Right atrium auricular region (tissue), 2 donors: ENCODE measurements at places on chromosomes 3 and 15.

DNA sequence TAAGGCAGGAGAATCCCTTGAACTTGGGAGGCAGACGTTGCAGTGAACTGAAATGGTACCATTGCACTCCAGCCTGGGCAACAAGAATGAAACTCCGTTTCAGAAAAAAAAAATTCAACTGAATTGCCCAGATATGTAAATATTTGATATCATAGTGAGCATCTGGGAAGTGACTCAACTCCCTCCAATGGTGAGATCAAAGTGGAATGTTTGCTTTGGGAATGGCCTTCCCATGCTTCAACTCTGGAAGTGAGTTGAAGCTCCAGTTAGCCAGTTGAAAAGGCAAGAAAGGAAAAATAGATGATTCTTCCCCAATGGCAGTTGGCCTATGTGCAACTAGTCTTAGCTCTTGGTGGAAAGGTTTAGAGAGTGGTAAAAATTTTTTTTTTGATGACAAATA is 131.6 kb upstream of the CMC1 start:
- H3K4me1 ChIP-seq, result no peaks in the 10 kb centered on the region
- H3K36me3 ChIP-seq, result no peaks in the 10 kb centered on the region
- no peak overlapping the region for H3K4me3 ChIP-seq
- no peak for DNase-seq
- no peaks in the 10 kb centered on the region for H3K27me3 ChIP-seq

DNA sequence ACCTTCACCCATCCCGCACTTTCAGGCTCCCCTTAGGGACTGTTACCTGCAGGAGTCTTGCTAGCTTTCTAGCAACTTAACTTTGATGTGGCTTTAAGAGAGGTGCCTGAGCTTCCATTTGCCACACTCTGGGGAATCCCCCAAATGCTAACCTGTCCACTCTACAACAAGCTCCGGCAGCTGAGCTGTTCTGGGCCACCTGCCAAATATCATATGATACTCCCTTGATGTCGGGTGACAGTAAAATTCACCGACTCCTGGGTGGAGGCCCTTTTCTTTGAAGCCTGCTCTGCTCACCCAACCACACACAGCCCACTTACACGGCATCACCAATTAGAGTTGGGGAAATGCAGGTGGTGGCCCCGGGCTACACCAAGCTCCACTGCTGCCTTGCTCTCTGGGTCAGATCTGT is 38.0 kb upstream of the XCR1 start:
- no peaks in the 10 kb centered on the region for H3K36me3 ChIP-seq
- no peak overlapping the region for H3K4me3 ChIP-seq
- H3K4me1 ChIP-seq, result no peaks in the 10 kb centered on the region

GRCh38 chr3:71447197-71447596 is 136.3 kb downstream of the FOXP1 start:
- H3K4me1 ChIP-seq, result peaks cover 27% of the 10 kb centered on the region
- H3K4me3 ChIP-seq, result no peak overlapping the region
- no peaks in the 10 kb centered on the region for H3K36me3 ChIP-seq

DNA sequence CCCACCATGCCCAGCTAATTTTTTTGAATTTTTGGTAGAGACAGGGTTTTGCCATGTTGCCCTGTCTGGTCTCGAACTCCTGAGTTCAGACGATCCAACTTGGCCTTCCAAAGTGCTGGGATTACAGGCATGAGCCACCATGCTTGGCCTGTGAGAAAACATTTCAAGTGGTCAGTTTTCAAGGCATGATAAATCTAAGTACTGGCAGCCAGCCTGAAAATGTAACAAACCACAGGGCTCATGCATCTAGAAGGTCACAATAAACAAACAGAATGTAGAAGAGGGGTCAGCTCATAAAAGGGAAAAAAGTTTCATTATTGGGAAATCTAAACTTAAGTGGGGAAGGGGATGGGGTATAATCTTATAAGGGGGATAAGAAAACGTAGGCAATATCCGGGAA is 39.9 kb downstream of the PPCDC start:
- H3K36me3 ChIP-seq, result no peaks in the 10 kb centered on the region
- peak; percentile 34 for DNase-seq
- H3K4me1 ChIP-seq, result no peaks in the 10 kb centered on the region
- H3K27ac ChIP-seq, result no peak overlapping the region
- H3K4me3 ChIP-seq, result no peak overlapping the region

DNA sequence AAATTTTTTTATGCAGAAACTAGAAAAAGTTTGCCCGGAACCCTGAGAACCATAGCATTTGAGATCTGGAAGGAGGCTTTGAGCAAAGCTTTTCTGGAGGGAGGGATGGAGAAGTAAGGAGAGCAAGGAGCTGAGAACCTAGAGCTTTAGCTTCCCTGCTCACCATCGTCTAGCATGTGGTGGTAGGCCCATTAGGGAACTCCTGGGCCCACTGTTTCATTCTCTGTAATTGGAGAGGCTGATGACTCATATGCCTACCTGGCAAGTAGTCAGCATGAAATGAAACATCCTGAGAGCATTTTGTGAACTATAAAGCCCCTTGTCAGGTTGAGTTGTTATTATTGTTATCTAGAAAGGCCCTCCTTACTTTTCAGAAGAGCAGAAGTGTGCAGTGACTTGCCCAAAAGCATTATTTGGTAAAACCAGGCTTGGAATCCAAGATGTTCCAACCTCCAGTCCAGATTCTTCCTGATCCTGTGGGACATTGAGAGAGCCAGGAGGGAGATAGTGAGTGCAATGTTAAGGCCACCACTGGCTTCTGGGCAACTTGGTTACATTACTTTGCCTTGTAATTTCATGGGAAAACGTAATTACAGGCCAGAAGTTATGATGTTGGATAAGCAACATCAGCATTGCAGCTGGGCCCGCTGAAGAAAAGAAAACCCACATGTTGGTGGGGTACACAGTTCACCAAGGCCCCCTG is 104.5 kb upstream of the BFSP2 start:
- peak overlapping the region; percentile 6 for H3K27ac ChIP-seq
- no peaks in the 10 kb centered on the region for H3K27me3 ChIP-seq
- DNase-seq, result no peak

GRCh38 chr3:66633402-66634381 is 132.9 kb upstream of the LRIG1 start:
- no peak overlapping the region for H3K4me3 ChIP-seq
- no peaks in the 10 kb centered on the region for H3K27me3 ChIP-seq
- H3K36me3 ChIP-seq, result no peaks in the 10 kb centered on the region
- H3K27ac ChIP-seq, result no peak overlapping the region
- no peak for DNase-seq

GRCh38 chr3:50204804-50205412 is at the start of gene SLC38A3:
SLC38A3 (plus strand) TSS chr3:50205271; CDS start chr3:50214200, 8,929 bp downstream.
- H3K4me3 ChIP-seq, result peak within 1 kb of the TSS; percentile 60
- H3K4me1 ChIP-seq, result peaks cover 21% of the 10 kb centered on the region
- H3K27ac ChIP-seq, result peak within 1 kb of the TSS; percentile 84
- H3K27me3 ChIP-seq, result no peaks in the 10 kb centered on the region
- H3K36me3 ChIP-seq, result no peaks in the 10 kb centered on the region

GRCh38 chr3:38640661-38641452 is 8.6 kb downstream of the SCN5A start:
- no peak overlapping the region for H3K4me3 ChIP-seq
- H3K27me3 ChIP-seq, result no peaks in the 10 kb centered on the region
- H3K36me3 ChIP-seq, result no peaks in the 10 kb centered on the region
- H3K27ac ChIP-seq, result peak overlapping the region; percentile 43
- DNase-seq, result no peak

- no peaks in the 10 kb centered on the region for H3K27me3 ChIP-seq
- H3K4me1 ChIP-seq, result no peaks in the 10 kb centered on the region
- no peak for DNase-seq
- H3K36me3 ChIP-seq, result no peaks in the 10 kb centered on the region
Observed at GRCh38 chr15:86018679-86019078, 61.0 kb upstream of the AGBL1 start.
